NCI-H526 treated with DMSO at 0.1 percent for 48 hours (cell line): ENCODE measurements at places on chromosomes 6 and 20.
A peak's percentile ranks its signal among the peaks of the same experiment; 100 is the strongest.

- no peak for DNase-seq
Observed at GRCh38 chr6:31877125-31877650, 1.6 kb downstream of the SLC44A4 start.

- no peak for DNase-seq
Observed at GRCh38 chr6:111592726-111593511, 12.8 kb downstream of the TRAF3IP2 start.

DNA sequence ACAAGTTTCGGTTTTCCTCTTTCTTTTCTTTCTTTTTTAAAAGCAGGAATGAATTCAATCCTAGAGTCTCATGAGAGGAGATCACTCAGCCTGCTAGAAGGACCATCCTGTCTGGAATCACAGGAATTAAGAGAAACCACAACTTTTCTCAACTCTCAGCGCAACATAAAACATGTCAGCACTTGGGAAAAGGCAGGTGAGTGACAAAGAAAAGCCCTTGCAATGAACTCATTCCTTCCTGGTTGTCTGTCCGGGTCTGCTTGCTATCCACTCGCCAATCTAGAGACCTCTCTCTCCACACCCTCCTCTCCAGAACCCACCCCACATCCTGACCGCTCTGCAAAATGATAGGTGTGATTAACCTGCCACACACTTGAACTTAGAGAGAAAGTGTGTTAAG, 253.8 kb downstream of the LY86 start:
- DNase-seq: no peak

GRCh38 chr6:18019539-18020534, 32.4 kb upstream of the KIF13A start:
- no peak for DNase-seq

GRCh38 chr6:16414205-16414604, 175.8 kb downstream of the GMPR start:
- DNase-seq: no peak

DNA sequence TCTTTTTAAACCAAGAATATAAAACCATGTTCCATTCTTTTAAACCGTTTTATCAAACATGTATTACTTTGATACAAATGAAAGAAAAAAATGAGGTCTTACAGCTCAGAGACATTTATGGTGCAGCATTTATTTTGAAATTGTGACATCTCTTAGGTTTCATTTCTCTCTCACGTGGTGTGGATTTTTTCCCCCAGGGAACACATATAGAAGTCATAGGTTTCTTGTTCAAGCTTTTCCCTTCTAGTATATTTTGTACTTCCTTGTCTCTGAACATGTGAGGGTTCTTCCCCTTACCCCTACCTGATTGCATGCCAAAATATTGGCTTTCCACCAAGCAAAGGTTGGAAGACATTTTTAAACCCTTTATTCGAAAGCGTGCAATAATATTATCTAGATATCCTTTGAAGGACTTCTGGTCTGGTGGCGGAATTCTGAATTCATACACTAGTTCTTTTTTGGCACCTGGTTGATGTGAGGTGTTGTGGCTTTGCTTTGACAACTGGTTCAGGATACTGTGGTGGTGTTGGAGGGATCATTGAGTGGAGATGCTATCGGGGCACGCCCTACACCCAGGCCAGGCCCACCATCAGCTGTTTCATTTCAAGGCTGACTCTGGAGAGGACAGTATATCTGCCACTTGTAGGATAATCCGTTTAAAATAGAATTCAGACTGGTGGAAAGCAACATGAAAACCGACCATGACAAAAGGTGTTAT, 5.6 kb upstream of the FAM50B start:
- DNase-seq: no peak

DNA sequence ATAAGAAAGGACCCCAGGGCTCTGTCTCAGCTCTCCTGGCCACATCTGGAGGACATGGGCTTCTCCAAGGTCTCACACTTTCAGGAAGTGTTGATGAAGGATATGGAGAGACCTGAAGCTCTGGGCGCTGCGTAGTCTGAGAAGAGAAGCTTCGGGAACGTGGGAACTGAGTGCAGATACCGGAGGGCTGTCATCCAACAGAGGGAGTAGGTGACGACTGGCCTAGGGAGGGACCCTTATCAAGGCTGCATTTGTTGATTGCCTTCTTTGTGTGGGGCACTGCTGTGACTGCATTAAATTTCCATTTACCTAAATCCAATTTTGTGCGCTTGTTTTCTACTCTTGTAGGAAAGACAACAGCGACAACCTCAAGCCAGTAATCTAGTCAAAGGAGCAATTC, 63.4 kb downstream of the PLG start:
- no peak for DNase-seq

DNA sequence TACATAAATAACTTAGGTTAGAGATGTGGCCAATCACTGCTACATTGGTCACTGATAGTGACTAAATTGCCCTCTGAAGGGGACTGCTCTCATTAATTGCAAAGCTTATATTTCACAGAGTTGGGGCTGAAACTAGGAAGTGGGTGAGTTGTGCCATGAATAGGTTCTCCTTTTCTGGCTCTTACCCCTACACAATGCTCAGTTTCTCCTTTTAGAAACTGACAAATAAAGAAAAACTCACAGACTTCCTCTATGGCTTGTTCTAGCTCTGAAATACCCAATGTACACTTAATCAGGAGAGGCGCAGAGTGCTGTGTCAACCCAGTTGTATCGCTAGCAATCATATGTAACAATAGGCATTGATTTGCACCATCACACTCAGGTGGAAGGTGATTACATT, 41.2 kb upstream of the PROKR2 start:
- no peak for DNase-seq

- DNase-seq: no peak
Observed at GRCh38 chr6:130864344-130864743, 37.1 kb downstream of the SMLR1 start.

GRCh38 chr6:11214901-11215300, 17.6 kb downstream of the NEDD9 start:
- no peak for DNase-seq

- no peak for DNase-seq
Observed at GRCh38 chr6:1606780-1607515, 2.8 kb upstream of the FOXC1 start.

- no peak for DNase-seq
Observed at GRCh38 chr6:157305670-157306653, 17.4 kb downstream of the TMEM242 start.

DNA sequence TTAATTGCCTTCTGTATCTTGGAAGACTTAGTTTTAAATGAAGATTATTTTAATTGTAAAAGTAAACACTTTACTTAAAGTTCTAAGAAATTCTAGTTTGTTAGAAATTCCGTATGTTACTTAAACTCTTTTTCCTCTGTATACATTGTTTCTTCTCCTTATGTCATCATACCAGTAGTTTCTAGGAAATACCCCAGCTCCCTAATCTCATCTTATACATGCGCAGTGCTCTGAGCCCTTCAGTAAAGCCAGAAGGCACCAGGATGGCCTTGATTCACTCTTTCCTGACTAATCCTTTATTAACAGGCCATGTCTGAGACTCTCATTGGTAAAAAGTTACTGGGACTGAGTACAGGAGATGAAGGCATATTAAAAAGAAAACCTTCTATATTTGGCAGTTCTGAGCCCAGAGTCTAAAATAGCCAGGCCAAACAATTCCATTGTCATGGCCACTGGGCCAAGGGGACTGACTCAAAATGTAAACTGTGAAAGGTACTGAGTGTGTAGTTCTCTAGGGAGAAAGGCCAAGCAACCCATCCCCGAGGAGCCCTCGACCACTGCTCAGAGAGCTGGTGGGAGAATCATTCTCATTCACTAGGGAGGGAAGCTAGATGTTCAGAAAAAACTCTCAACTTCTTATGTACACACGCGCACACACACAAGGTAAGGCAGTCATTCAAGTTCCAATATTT, 25.0 kb downstream of the SLC22A1 start:
- DNase-seq: no peak

DNA sequence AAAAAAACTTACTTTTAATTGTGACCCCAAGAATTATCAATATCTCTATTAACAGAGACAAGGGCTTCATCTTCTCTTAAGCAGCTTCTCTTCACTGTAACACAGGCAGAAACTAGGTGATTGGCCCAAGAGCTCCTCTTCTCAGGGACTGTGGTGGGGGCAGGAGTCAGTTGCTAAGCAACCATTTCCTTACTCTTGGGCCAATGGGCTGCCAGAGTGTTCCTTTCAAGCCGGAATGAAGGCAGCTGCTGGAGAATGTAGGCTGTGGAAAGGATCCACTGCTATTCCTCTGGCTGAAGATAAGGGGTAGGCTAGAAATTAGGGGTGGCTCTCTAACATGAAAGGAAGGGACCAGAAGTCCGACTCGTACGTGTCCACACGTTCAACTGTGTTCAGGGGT, at the start of gene SEL1L2:
Gene SEL1L2, minus strand, starts transcription at position 150 of the 400 bp plus-strand sequence. Its CDS starts 80 bp downstream, at position 70.
- DNase-seq: no peak

DNA sequence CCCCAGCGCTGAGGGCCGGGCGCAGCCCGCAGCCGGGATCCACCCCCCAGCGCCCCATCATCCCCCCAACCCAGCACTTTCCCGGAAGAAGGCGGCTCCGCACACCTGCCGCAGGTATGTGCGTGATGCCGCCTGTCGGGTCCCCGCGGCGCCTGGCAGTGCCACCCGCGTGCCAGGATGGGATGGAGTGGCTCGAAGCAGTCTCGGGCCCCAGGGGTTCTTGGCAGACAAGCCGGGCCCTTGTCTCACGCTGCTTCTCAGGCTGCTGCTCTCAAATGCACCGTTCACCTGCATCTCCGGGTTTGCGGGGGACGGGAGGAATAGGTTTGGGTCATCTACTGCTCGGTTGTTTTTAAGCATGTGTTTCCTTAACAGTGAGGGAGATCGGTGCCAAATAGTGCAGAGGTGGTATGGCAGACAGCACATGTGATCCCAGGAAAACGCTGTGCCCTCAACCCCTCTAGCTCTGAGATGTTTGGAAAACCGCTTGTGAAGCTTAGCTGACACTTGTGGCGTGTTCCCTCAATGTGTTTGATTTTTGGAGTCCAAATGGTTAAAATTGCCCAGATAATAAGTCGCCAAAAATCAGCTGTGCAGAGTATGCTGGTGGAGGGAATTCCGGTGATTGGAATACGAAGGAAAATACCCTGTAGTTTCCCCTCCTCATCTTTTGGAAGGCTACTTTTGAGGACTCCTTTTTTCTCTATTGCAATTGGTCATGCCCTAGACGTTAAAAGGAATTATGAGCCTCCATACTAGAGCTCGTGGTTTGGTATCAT, 926 bp downstream of the MYLIP start:
- peak; percentile 24 for DNase-seq

- DNase-seq: no peak
Observed at GRCh38 chr6:85077098-85077497, 312.7 kb upstream of the TBX18 start.

DNA sequence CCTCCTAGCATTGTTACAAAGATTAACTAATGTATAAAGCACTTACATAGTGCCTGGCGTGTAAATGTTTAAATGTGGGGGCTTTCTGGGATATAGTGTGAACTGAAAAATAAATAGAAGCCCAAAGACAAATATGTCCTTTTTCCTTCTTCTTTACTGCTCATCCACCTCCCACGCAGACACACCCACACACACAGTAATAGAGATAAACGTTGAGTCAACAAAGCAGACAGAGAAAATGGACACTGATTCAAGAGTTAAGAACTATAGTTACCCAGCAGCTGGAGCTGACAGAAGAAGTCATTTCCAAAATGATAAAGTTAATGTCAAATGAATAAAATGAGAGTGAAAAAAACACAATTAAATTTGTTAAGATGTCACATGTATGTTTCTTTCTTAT, 68.3 kb downstream of the FHL5 start:
- no peak for DNase-seq

DNA sequence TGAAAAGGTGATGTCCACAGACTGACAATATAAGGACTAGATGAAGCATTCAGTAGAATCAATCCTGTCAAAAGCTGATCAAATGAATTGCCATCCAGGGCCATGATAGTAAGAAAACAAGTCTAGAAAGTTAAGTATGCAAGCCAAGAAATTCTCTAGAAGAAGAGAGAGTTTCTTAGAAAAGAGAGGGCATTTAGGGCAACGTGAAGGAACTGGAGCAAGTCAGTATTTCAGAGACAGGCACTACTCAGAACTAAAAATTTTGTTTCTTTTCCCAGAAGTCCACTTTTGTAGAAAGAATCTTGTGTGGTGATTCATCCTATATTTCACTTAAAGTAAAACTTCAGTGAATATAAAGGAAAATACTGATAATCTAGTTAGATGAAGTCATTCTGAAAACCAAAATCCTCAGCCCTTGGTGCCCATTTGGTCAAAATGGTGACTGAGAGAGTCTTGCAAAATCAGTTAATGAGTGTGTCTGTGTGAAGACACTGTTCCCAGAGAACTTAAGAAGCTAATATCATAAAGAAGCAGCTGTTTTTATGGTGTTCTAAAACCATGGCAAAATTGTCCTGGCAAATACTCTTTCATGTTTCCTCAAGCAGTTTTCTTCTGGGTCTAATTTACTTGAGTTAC, 82.2 kb downstream of the COL19A1 start:
- no peak for DNase-seq

GRCh38 chr20:49668181-49668877, 45.3 kb downstream of the B4GALT5 start:
- no peak for DNase-seq

DNA sequence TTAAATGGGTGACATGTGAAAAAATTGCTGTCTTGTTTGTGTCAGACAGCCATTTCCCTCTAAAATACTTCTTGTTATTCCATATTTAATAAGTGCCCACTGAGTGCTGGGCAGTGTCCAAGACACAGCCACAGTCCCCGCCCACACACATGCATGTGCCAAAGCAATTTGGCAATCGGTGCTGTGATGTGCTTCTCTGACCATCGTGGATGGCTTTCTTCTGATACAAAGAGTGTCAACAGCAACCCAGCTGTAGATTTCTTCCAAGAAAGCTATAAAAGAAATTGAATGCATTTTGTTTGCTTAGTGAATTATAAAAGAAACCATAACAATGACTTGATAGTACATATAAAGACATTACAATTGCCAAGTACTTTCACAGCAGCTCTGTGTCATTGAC, 140.5 kb upstream of the ATXN1 start:
- no peak for DNase-seq

- peak; percentile 52 for DNase-seq
Observed at GRCh38 chr6:21850691-21851090, 257.1 kb downstream of the SOX4 start.

- DNase-seq: no peak
Observed at GRCh38 chr6:170471491-170471890, 81.6 kb downstream of the PSMB1 start.

DNA sequence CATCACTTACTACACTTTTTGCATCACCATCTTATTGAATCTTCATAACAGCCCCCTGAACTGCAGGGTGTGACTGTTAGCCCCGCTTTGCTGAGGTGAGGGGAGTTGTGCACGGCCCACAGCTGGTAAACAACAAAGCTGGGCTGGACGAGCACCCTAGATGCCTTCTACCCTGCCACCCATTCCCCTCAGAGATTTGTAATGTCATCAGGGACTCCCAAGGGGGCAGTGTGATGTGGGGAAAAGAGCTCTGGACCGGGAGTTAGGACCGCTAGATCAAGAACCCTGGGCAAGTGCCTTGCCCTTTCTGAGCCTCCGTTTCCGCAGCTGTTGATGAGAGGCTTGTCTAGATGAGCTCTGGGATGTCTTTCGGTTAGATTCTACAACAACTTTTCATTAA, 20.9 kb downstream of the PKIG start:
- no peak for DNase-seq

DNA sequence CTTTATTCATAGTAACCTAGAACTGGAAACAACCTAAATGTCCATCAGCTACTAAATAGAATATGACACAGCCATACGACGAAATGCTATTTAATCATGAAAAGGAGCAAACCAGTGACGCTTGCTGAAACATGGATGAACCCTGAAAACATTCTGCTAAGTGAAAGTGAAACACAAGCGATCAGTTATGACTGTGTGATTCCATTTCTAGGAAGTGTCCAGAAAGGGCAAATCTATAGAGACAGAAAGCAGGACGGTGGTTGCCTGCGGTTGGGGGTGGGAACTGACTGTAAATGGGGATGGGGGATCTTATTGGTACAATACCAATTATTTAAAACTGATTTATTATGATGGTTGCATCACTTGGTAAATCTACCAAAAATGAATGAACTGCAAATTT, 126.8 kb downstream of the IPCEF1 start:
- DNase-seq: no peak
